Left lung (tissue), 14 donors: ENCODE measurements at places on chromosomes 13 and 19. TPM values are rescaled to one million over a fixed set of nuclear protein-coding genes. Genes with fewer than 3 reads are reported as not detected.

- no peaks in the 10 kb centered on the region for H3K4me1 ChIP-seq
- no peaks in the 10 kb centered on the region for H3K36me3 ChIP-seq
- DNase-seq: no peak
- H3K27me3 ChIP-seq: no peaks in the 10 kb centered on the region
These were observed 15.8 kb upstream of the OR7A17 start for GRCh38 chr19:14901675-14902260.

The IL4I1 gene
- 6.5 TPM for total RNA-seq

GRCh38 chr13:24741016-24741662 lies 22.8 kb upstream of the RNF17 start:
- no peak overlapping the region for H3K4me3 ChIP-seq
- no peaks in the 10 kb centered on the region for H3K4me1 ChIP-seq
- DNase-seq: no peak

The CD37 gene
- total RNA-seq: 59.0 TPM

The RNF113B gene
- total RNA-seq: not detected

The ATP1A3 gene
- total RNA-seq: not detected

The C1QTNF9 gene
- total RNA-seq: 0.18 TPM

- no peak for DNase-seq
- H3K4me3 ChIP-seq: no peak overlapping the region
- no peaks in the 10 kb centered on the region for H3K4me1 ChIP-seq
- H3K27me3 ChIP-seq: no peaks in the 10 kb centered on the region
These were observed 793.7 kb upstream of the PRR20A start for GRCh38 chr13:56347014-56347413.

The MTUS2 gene
- 0.26 TPM for total RNA-seq

The GJA3 gene
- total RNA-seq: 0.08 TPM

- no peak overlapping the region for H3K4me3 ChIP-seq
- H3K27me3 ChIP-seq: no peaks in the 10 kb centered on the region
- H3K36me3 ChIP-seq: no peaks in the 10 kb centered on the region
- H3K4me1 ChIP-seq: peaks cover 19% of the 10 kb centered on the region
These were observed 3.8 kb downstream of the PPP1R12C start for GRCh38 chr19:55113570-55114039.

- no peaks in the 10 kb centered on the region for H3K27me3 ChIP-seq
- H3K36me3 ChIP-seq: no peaks in the 10 kb centered on the region
- H3K4me1 ChIP-seq: no peaks in the 10 kb centered on the region
- no peak overlapping the region for H3K4me3 ChIP-seq
- no peak for DNase-seq
These were observed 84.6 kb upstream of the MTIF3 start for GRCh38 chr13:27534981-27535380.

DNA sequence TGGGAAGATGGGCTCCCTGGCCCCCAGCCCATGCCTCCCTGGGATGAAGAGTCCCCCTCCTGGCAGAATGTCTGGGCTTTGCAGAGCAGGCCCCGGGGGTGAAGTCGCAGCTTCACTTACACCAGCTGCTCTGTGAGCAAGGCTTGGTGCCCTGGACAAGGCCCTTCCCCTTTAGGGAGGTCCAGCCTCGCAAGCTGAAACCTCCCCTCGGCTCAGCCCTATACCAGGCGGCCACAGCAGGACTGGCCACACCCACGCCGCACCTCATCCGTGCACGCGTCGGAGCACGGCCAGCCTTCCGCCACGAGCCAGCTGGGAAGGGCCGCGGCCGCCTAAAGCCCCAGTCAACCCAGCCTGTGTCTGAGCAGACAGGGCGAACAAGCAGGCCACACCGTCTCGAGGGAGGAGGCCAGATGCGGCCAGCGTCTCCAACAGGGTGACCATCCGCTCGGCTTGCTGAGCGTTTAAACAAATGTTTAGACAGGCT lies 83.2 kb upstream of the MCF2L start:
- no peak overlapping the region for H3K27ac ChIP-seq
- H3K36me3 ChIP-seq: peaks cover 48% of the 10 kb centered on the region
- no peaks in the 10 kb centered on the region for H3K27me3 ChIP-seq
- no peak overlapping the region for H3K4me3 ChIP-seq
- peak; percentile 79 for DNase-seq
- no peaks in the 10 kb centered on the region for H3K4me1 ChIP-seq
